H7 (cell line): ENCODE measurements at places on chromosomes 7 and 10. TPM values are rescaled to one million over a fixed set of nuclear protein-coding genes. Genes with fewer than 3 reads are reported as not detected.

GRCh38 chr10:128209862-128210214 lies 83.6 kb upstream of the MKI67 start:
- DNase-seq: no peak

DNA sequence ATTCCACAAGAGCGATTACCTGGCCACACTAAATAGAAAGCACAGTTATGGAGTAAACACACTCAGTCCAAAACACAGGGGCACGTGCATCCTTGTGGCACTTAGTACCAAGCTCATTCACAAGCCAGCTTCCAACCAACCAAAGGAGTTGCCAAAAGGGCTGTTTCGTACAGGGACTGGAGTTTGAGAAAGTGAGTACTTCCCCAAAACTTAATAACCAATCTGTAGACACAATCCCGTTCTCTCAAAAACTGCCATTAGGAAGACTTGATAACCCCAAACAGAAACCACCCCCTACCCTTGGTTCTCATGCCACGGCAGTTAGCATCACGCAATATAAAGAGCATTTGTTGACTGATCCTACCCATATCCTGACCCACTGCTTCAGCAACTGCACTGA lies 166.2 kb upstream of the ASAH2 start:
- DNase-seq: peak; percentile 32

- no peak for DNase-seq
These were observed 60.8 kb downstream of the OGDH start for GRCh38 chr7:44667190-44667589.

- no peak for DNase-seq
These were observed 360.2 kb upstream of the NRG3 start for GRCh38 chr10:81514811-81515210.

- DNase-seq: no peak
These were observed 449.5 kb downstream of the GRID1 start for GRCh38 chr10:85916994-85917573.

DNA sequence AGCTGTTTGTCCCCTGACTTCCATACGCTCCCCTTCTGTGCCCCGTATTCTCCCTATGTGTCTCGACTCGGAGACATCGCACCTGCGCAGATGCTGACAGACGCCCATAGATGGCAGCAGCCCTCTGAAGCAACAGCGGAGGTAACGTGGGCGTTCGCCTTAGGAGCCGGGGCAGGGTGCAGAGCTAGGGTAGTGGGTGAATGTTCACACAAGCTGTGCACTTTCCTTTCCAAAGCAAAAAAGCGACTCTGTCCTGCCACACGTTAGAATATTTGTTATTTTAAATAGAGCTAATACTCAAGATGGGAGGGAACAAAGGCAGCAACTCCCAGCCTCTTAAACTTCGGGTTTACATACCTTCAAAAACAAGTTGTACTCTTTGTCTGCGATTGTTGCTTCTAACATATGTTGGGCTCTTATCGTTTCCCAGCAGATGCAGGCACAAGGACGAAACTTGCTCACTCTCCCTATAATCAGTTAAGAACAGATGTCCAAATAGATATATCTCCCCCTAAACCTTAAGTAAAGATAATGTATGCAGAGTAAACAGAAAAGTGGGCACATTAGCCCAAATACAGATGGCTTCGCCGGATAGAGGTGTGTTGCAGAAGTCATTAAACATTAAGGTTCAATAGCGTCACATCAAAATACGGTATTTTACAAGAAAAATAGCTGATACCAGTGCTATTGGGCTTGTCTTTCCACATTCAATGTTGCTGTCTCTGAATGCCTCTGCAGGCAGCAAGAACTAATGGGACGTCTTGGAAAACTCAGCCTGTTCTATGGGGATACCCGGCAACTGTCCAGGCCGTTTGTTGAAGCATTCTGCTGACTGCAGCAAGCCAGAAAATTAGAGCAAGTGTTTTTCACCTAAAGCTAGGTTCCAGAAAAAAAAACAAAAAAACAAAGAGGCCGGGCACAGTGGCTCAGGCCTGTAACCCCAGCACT lies 340.3 kb upstream of the PRKCQ start:
- peak; percentile 62 for DNase-seq

Gene CCL26
- total RNA-seq: 2.6 and 2.9 TPM in 2 replicates

GRCh38 chr7:151891182-151891581 lies 14.3 kb upstream of the PRKAG2 start:
- DNase-seq: no peak

Gene VWC2
- total RNA-seq: 0.28 and 0.59 TPM in 2 replicates

DNA sequence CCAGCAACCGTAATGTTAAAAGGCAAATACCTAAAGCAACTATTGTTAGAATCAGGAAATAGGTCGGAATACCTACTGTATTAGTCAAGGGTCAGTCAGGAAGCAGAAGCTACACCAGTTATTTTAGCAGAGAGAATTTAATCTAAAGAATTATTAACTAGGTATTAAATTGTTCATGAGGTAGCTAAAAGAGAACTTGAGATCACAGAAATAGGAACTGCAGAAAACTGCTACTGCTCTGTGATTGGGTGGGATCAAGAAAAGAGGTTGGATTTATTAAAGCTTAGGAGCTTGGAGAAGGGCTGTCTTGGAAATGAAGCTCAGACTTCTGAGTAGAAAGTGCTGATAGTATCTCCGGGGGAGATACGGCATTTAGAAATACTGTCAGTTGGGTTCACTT lies 20.0 kb upstream of the ZNF438 start:
- no peak for DNase-seq

Gene ASAH2
- 0.59 and 4.4 TPM in 2 replicates for total RNA-seq

Gene HYAL4
- 0.11 TPM in 1 of 2 replicates, not detected in the other for total RNA-seq

GRCh38 chr10:34190580-34190979 lies 624.5 kb downstream of the PARD3 start:
- no peak for DNase-seq

Gene MSS51
- total RNA-seq: 1.7 and 2.2 TPM in 2 replicates

GRCh38 chr7:12865593-12865992 lies 178.2 kb downstream of the ARL4A start:
- no peak for DNase-seq

DNA sequence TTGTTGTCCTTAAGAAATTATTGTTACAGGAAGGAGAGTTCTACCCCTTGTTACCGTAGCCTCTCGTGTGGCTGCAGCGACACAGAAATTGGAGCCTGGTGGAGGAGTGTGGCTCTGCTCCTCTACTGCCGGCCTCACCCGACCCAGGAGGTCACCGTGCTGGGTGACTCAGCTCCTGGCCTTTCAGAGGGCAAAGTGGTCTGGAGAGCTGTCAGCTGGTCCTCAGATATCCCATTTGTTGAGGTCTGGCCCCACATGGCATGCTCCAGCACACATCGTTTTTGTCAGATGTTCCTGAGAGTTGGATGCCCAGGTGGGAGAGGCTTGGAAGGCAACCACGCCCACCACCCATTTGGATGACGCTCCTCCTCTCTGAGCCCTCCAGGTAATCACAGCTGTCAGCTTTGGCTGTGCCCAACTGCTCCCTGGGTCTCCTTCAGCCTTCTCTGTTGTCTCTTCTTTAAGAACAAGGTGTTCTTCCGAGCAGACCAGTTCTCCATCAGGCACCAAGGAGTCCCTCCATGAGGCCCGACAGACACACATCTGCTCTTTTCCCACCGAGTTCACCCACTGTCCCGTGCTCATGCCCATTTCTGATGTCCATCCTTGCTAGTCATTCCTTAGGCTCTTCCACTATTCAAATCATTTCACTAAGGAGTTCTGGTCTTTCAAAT lies 80.3 kb downstream of the RAMP3 start:
- no peak for DNase-seq

Gene PDIA4
- 286 and 335 TPM in 2 replicates for total RNA-seq

DNA sequence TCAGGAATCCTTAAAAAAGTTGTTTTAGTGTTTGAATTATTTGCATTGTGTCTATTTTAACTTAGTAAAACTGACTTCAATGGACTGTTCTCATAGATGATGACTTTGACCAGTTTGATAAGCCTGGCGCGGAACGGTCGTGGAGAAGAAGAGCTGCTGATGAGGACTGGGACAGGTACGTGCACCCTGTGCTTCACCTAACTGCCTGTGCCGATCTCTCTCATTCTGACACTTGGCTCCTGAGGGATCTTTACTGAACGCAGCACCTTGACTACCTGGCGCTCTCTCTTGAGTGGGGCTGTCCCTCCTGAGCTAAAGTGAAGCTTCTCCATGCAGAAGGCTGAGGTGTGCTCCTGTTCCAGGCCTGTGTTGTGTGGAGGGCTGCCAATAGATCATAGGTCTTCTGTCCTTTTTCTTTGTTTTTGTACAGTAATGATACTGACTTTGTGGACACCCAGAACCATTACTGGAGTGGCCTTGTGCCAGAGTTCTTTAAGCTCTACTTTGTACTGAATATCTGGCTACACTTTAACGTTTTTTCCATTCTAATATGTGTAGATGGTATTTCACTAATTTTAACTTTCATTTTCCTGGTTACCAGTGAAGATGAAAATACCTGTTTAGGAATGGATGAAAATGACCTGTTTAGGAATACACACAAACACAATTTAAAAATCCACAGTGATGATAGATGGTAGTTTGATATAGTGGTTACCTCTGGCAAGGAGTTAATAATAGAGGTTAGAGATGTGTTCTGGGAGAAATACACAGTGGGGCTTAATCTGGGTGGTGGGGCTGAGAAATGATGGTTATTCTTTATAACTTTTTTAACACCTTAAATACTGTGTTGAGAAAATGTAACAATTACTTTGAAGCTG lies 20.9 kb downstream of the RBM33 start:
- DNase-seq: no peak

Gene OR2A1
- total RNA-seq: 0.74 TPM in 1 of 2 replicates, not detected in the other

- no peak for DNase-seq
These were observed at the start of gene POM121L12 for GRCh38 chr7:53035499-53036412. Gene POM121L12, plus strand, starts transcription at chr7:53035633. Its CDS starts 39 bp downstream, at chr7:53035672.

- no peak for DNase-seq
These were observed 201.4 kb upstream of the AOAH start for GRCh38 chr7:36925691-36926090.

GRCh38 chr7:32034052-32034451 lies 36.2 kb downstream of the PDE1C start:
- peak; percentile 3 for DNase-seq

DNA sequence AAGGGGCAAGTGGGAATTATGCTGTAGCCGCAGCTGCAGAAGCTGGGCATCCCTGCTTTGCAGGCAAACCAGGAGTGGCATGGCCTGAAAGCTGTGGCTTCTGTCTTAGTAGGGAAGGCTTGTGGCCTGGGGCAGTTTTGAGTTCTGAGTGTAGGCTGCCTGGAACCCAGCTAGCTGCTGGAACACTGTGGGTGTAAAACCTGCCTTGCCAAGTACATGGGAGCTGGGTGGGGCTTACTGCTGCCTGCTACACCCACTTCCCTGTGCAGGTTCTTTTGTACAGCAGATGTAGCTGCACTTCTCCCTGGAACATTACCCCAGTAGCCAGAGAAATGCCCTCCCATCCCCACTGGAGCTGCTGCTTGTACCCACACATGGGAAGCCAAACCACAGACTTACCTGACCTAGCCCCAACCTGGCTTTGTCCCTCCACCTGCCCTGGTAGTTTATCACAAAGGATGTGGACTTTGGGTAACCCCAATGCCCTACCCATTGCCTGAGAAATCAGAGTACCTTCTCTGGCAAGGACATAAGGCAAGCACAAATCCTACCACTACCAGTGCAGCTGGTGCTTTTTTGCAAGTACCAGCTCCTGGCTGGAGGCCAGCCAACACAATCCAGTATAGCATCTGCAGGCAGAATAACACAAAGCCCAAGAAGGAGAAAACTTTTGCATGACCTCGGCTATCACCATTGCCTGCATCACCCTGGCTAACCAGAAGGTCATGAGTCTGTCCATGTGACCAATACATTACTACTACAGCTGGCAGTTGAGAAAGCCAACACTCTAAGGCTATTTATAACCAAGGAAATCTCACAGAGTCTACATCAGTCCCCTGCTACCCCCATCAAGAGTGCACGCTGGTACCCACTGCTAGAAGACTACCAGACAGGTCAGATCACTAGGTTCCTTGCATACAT lies 26.5 kb upstream of the PPP1R3A start:
- no peak for DNase-seq

DNA sequence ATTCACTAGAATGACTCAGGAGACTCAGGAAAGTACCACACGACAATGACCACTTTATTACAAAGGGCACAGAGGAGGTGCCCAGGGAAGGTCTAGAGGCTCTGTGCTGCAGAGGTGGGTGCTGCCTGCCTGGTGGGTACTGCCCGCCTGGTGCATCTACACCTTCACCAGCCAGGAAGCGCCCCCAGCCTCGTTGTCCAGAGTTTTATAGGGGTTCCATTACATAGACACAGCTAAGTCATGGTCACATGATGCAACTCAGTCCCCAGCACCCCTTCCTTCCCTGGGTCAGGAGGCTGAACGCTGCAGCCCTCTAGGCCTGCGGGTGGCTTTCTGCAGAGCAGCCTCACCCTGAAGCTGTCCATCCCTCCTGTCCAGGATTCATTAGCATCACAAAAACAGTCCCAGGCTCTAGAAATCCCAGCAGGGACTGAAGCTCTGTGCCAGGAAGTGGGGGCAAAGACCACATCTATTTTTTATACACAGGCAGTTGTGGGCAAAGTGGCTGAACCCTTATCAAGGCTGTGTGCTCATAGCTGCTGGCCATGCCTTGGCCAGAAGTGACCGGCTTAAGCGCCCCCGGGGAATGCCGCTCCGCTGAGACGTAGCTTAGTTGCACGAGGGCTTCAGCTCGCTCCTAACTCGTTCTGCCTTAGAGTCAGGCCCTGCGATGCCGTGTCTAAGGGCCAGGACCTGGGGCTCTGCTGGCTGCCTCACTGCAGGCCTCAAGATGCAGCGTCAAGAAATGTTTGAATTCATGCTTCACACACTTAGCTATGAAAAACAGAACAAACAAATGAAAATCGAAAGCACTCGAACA lies 219.0 kb downstream of the GLRX3 start:
- no peak for DNase-seq

Gene CYP3A7
- total RNA-seq: not detected in 2 replicates

- DNase-seq: no peak
These were observed 289.3 kb upstream of the ZMIZ1 start for GRCh38 chr10:78779339-78779955.

GRCh38 chr7:39880556-39880955 lies 69.5 kb upstream of the CDK13 start:
- DNase-seq: no peak

Gene SEC31B
- total RNA-seq: 1.3 and 3.2 TPM in 2 replicates

Gene ASB13
- total RNA-seq: 21.8 and 22.3 TPM in 2 replicates

Gene CTAGE8
- not detected in 2 replicates for total RNA-seq

Gene GARS1
- 159 and 216 TPM in 2 replicates for total RNA-seq

DNA sequence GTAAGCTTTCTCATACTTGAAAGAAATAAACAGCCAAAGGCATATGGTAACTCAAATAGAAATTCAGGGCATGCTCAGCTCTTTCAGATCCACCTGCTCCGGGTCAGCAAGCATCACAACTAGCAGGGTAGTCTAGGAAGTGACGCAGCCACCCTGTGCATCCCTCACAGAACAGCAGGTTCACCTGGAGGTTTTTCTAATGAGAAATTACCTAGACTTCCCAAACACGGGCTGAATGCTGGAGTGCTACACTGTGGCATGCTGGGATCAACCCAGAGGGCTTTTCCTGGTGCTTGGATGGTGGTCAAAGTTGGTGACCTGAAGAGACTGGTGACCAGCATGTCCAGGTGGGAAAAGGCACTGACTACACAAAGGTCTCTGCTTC lies 66.8 kb upstream of the DNAJB6 start:
- DNase-seq: no peak

Gene CALN1
- total RNA-seq: 3.2 TPM in 2 replicates

DNA sequence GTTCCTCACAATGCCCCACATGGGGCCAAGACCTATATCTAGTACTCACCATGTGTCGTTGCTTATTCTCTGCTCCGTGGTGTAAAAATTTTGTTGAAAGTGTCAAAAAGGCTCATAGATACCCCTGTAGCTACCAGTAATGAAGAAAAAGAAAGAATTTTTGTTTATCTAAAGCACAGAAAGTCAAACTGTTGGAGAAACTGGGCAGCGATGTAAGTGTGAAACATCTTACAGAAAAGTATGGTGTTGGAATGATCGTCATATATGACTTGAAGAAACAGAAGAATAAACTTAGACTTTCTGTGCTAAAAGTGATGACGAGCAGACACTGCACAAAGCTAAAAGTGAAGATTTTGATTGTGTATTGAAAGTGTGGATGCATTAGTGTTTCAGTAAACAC lies 626.6 kb upstream of the GHITM start:
- no peak for DNase-seq
